ENCODE measurements at places on chromosomes 5 and 9. TPM values are rescaled to one million over a fixed set of nuclear protein-coding genes. Genes with fewer than 3 reads are reported as not detected.
A peak's percentile ranks its signal among the peaks of the same experiment; 100 is the strongest.

Gene ARID3C
- total RNA-seq: 0.11 TPM

Gene FOXD4L5
- not detected for total RNA-seq

Gene CD274
- total RNA-seq: 4.3 TPM

Gene C8G
- total RNA-seq: not detected

Gene LTC4S
- total RNA-seq: 3.7 TPM

Gene SOX30
- total RNA-seq: not detected

Gene PCA3
- not detected for total RNA-seq

Gene KLHL9
- total RNA-seq: 41.9 TPM

- peaks cover 20% of the 10 kb centered on the region for H3K4me1 ChIP-seq
- H3K4me3 ChIP-seq: peak overlapping the region; percentile 82
- peak; percentile 28 for DNase-seq
- peak overlapping the region; percentile 87 for H3K27ac ChIP-seq
- H3K27me3 ChIP-seq: no peaks in the 10 kb centered on the region
- H3K36me3 ChIP-seq: no peaks in the 10 kb centered on the region
These were observed 3.8 kb downstream of the SMARCA2 start for GRCh38 chr9:2018764-2019558.

DNA sequence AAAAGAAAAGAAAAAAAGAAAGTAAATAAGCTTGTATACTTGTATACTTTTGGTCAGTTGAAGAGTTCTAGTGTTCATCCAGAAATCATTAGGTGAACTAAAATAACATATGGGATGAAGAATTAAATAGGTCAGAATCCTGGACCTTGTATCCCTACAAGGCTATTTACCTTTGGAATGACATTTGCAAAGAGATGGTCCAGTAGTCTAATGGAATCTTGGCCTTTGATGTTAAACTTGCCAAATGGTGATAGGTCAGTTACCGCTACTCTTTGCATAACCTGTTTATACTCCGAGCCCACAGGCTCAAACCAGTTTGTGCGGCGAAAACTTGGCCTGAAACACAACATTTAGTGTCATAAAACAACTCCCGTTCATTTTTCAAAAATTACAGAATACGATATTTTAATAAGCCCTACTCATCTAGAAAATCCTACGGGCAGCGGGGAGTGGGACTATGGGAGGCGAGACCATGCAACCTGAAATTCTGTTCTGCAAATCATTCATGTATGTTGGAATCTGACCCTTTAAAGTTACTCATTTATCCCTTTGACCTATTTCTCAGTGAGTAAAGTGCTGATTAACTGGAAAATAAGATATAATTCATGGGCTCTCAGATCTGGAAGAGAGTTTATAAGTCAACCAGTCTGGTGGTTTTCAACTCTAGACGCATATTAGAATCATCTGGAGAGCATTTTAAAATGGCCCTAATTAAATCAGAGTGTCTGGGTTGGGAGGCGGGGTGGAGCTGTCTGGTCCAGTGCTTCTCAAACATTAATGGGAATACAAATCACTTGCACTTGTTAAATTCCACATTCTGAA lies 38.6 kb downstream of the DMGDH start:
- H3K36me3 ChIP-seq: no peaks in the 10 kb centered on the region

- no peaks in the 10 kb centered on the region for H3K27me3 ChIP-seq
- H3K4me3 ChIP-seq: no peak overlapping the region
- H3K27ac ChIP-seq: no peak overlapping the region
- no peak for DNase-seq
- peaks cover 24% of the 10 kb centered on the region for H3K4me1 ChIP-seq
These were observed 146.1 kb downstream of the PBX3 start for GRCh38 chr9:125893277-125893676.

- no peak overlapping the region for H3K27ac ChIP-seq
- H3K4me1 ChIP-seq: peaks cover 8% of the 10 kb centered on the region
- H3K27me3 ChIP-seq: no peaks in the 10 kb centered on the region
- no peaks in the 10 kb centered on the region for H3K36me3 ChIP-seq
- H3K4me3 ChIP-seq: no peak overlapping the region
- DNase-seq: peak; percentile 58
These were observed 177.0 kb downstream of the DCP2 start for GRCh38 chr5:113153512-113154097.

DNA sequence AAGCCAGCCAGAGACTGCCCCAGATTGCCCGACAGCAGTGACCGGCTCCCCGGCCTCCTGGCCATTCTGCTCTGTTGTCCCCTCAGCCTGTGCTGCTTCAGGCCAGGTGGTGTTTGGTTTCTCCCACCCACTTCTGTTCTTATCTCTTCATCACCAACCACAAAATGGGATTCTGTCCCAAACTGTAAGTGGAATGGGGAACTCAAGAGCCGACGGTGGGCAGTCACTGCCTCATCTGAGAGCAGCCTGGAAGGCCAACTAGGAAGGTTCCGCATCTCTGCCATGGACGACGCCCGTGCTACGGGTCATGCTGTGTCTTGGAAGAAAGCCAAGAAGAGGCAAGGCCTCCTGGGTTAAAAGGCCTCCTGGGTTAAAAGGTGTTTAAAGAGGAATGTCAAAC lies 219.0 kb upstream of the PIK3R1 start:
- no peaks in the 10 kb centered on the region for H3K27me3 ChIP-seq
- no peaks in the 10 kb centered on the region for H3K36me3 ChIP-seq
- H3K4me3 ChIP-seq: no peak overlapping the region
- no peak overlapping the region for H3K27ac ChIP-seq

- H3K4me3 ChIP-seq: no peak overlapping the region
- H3K27me3 ChIP-seq: peaks cover 10% of the 10 kb centered on the region
- H3K4me1 ChIP-seq: peaks cover 13% of the 10 kb centered on the region
- no peaks in the 10 kb centered on the region for H3K36me3 ChIP-seq
These were observed 72.8 kb downstream of the MEGF10 start for GRCh38 chr5:127363403-127363802.

DNA sequence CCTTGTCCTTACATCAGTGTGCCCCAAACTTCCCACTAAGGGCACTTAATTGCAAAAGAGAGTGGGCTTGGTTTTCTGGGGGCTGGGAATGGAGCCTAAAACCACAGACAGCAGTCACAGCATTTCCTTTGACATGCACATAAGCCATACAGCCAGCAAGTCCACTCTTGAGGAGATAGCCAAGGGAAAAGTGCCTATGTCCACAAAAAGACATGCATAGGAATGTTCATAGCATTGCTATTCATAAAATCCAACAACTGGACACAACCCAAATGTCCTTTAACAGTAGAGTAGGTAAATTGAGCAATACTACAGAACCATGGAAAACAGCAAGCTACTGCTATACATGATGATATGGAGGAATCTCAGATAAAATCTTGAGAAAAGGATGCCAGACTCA lies 11.7 kb upstream of the FAT2 start:
- H3K4me3 ChIP-seq: no peak overlapping the region
- no peak overlapping the region for H3K27ac ChIP-seq
- peak; percentile 24 for DNase-seq
- no peaks in the 10 kb centered on the region for H3K36me3 ChIP-seq
- no peaks in the 10 kb centered on the region for H3K4me1 ChIP-seq

- H3K4me3 ChIP-seq: no peak overlapping the region
- DNase-seq: no peak
- H3K27me3 ChIP-seq: peaks cover 5% of the 10 kb centered on the region
These were observed 283.0 kb upstream of the ITGA1 start for GRCh38 chr5:52504584-52505240.

DNA sequence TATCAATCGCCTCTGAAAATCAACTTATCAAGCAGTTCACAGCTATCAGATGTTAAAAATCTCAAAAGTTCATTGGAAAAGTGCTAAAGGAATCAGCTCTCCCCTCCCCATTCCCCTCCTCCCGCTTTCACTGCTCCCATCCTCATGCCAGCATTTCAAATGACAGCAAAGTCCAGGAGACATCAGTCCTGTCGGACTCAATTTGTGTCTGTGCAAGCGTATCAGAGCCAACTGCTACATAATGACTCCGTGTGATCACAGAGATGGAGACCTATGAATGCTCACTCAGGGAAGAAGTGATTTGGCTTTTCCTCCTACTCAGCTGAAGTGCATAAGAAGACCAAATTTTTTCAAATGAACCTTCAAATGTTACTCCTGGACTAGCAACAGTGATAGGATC lies 937.2 kb upstream of the DMAC1 start:
- no peaks in the 10 kb centered on the region for H3K27me3 ChIP-seq
- no peaks in the 10 kb centered on the region for H3K4me1 ChIP-seq
- H3K36me3 ChIP-seq: no peaks in the 10 kb centered on the region

DNA sequence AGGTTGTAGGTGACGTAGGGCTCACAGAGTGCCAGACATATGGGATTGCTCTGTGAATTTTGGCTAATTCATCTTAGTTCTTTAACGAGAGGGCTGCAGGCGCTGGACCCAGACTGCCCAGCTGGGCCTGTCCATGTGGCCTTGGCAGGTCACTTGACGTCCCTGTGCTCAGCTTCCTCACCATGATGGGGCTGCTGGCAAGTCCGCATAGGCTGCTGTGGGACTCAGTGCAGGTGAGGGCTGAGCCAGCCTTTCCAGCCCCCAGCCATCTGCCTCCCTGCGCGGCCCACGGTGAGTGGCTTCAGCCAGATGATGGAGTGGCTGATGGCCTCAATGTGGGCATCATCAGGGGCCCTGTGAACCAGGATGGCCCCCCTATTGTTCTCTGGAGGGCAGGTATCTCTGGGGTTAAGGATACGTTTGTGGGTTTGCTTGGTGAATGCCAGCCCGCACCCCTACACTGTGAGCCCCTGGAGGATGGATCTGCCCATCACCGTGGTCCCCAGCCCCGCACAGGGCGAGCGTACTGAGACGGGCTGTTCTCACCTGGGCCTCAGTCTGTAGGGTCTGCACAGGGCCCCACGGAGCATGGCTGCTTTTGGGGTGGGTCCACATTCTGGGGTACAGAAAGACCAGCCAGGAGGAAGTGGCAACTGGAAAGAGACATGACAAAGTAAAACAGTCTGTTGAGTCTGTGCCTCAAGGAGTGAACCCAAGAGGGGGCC lies 3.7 kb downstream of the CARD19 start:
- H3K4me3 ChIP-seq: no peak overlapping the region
- H3K27me3 ChIP-seq: no peaks in the 10 kb centered on the region
- H3K4me1 ChIP-seq: peaks cover 14% of the 10 kb centered on the region
- peak overlapping the region; percentile 76 for H3K27ac ChIP-seq
- H3K36me3 ChIP-seq: no peaks in the 10 kb centered on the region

- H3K27ac ChIP-seq: no peak overlapping the region
- DNase-seq: no peak
- H3K4me1 ChIP-seq: peaks cover 15% of the 10 kb centered on the region
- H3K27me3 ChIP-seq: no peaks in the 10 kb centered on the region
These were observed 47.7 kb downstream of the CERT1 start for GRCh38 chr5:75463726-75464125.

GRCh38 chr5:34564710-34565235 lies 91.4 kb upstream of the RAI14 start:
- H3K27ac ChIP-seq: no peak overlapping the region
- H3K36me3 ChIP-seq: no peaks in the 10 kb centered on the region

DNA sequence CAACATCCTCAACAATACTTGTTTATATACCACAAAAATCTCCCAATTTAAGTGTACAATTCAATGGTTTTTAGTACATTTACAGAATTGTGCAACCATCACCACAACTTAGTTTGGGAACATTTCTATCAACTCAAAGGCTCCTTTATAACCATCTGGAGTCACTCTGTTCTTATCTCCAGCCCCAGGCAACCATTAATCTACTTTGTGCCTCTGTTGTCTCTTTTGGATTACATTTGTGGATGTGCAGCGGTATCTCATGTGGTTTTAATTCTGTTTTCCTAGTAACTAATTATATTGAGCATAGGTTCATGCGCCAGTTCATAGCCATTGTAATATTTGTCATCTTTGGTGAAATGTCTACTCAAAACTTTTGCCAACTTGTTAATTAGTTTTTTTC lies 14.4 kb downstream of the ADAMTS19 start:
- H3K4me1 ChIP-seq: no peaks in the 10 kb centered on the region
- no peak for DNase-seq
- no peak overlapping the region for H3K27ac ChIP-seq
- no peak overlapping the region for H3K4me3 ChIP-seq

GRCh38 chr5:72531496-72532190 lies 24.4 kb upstream of the ZNF366 start:
- no peaks in the 10 kb centered on the region for H3K36me3 ChIP-seq
- no peaks in the 10 kb centered on the region for H3K4me1 ChIP-seq
- peak overlapping the region; percentile 46 for H3K27ac ChIP-seq
- H3K27me3 ChIP-seq: no peaks in the 10 kb centered on the region

- no peaks in the 10 kb centered on the region for H3K4me1 ChIP-seq
- peaks cover 43% of the 10 kb centered on the region for H3K27me3 ChIP-seq
- H3K27ac ChIP-seq: no peak overlapping the region
- no peaks in the 10 kb centered on the region for H3K36me3 ChIP-seq
- DNase-seq: peak; percentile 3
- no peak overlapping the region for H3K4me3 ChIP-seq
These were observed 73.7 kb downstream of the GTF3C4 start for GRCh38 chr9:132743931-132744479.

DNA sequence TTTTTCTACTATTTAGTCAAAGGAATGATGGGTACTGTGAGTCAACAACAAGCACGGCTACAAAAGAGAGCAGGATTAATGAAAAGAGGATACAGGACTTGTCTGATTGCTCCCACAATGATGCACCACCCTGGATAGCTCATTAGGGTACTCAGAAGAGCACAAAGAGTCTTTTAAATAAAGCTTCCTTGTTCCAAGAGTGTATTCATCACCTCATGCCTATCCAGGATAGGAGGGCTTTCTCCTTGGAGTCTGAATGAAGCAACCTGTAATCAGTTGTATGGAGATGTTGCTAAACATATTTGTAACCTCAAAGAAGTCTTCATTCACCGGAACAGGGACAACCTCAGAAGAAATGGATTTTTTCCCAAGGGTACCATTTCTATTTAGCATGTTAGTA lies 219.5 kb upstream of the TMEM161B start:
- H3K4me3 ChIP-seq: no peak overlapping the region
- no peak overlapping the region for H3K27ac ChIP-seq
- no peaks in the 10 kb centered on the region for H3K4me1 ChIP-seq
- H3K36me3 ChIP-seq: no peaks in the 10 kb centered on the region
- no peak for DNase-seq

DNA sequence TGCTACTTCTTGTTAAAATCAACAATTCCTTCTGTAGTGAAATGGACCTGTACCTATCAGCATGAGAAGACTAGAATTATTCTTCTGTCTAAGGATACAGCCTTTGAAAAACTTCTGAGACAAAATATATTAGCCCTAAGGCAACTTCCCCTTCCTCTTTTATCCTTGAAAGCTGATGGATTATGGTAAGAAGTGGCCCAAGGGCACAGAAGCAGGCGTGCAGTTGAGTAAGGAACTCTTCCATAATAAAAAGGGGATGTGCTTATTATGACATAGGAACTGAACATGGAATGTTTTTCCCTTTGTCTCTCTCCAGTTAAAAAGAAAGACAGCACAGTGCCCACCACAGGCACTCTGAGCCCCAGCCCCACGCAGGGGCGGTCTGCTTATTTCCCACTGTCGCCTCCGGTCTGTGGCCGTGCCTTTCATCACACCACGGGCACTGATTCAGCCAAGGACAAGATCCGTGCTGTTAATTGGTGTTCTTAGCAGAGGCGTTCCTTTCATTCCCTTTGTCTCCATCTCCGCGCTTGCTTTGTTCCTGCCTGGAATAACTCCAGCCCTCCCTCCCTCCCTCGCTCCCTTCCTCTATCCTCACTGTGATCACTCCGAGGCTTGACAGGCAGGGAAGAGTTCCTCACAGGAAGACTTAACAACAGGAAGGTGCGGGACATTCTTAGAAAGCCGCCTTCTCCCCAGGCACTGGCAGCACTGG lies 135.9 kb upstream of the OTULINL start:
- H3K4me3 ChIP-seq: peak overlapping the region; percentile 79
- peaks cover 85% of the 10 kb centered on the region for H3K4me1 ChIP-seq
- H3K27ac ChIP-seq: peak overlapping the region; percentile 99
- H3K36me3 ChIP-seq: peaks cover 3% of the 10 kb centered on the region
- H3K27me3 ChIP-seq: no peaks in the 10 kb centered on the region

GRCh38 chr9:27276193-27277030 lies 20.5 kb downstream of the EQTN start:
- peak; percentile 67 for DNase-seq
- no peaks in the 10 kb centered on the region for H3K27me3 ChIP-seq
- H3K4me3 ChIP-seq: peak overlapping the region; percentile 69
- H3K27ac ChIP-seq: no peak overlapping the region
- H3K36me3 ChIP-seq: no peaks in the 10 kb centered on the region

Measured in GM23248 (cell line).